NCI-H1694 treated with DMSO at 0.1 percent for 48 hours (cell line): ENCODE measurements at places on chromosomes 16 and 17.

DNA sequence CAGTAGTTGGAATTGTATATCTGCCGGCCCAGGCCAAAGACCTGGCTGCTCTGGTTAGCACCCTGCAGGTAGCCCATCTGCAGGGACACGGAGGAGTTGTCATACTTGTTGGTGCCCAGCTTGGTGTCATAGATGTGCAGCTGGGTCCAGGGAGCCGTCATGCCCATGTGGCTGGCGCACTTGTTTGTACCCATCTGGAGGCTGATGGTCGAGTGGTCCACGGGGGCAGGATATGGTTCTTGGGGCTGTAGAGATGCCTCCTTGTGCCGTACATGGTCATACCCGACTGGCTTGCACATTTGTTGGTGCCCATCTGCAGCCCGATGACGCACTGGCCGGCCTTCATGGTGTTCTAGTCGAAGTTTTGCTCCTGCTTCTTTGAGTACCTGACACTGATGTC is 6.0 kb downstream of the CDH3 start:
- no peak for DNase-seq

- DNase-seq, result no peak
These were observed 146.9 kb downstream of the HAPSTR1 start for GRCh38 chr16:9238346-9238745.

GRCh38 chr17:16301963-16302855 is 51.1 kb downstream of the CENPV start:
- no peak for DNase-seq

DNA sequence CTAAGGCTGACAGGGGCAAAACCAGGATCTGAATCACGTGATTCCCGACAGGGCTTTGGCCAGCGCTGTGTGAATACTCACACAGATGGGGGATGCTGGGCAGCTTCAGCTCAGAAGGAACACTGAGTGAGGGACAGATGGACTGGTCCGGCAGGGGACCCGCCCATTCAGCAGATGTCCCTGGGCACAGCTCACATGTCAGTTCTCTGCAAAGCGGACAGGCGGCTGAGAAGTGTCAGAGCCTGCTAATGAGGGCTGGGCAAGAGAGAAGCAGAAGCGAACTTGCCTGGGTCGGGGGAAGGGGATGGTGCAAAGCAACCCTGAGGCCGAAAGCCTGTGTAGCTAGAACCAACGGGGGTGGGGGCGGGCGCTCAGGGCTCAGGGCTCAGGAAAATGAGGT is 11.9 kb upstream of the GLIS2 start:
- no peak for DNase-seq

DNA sequence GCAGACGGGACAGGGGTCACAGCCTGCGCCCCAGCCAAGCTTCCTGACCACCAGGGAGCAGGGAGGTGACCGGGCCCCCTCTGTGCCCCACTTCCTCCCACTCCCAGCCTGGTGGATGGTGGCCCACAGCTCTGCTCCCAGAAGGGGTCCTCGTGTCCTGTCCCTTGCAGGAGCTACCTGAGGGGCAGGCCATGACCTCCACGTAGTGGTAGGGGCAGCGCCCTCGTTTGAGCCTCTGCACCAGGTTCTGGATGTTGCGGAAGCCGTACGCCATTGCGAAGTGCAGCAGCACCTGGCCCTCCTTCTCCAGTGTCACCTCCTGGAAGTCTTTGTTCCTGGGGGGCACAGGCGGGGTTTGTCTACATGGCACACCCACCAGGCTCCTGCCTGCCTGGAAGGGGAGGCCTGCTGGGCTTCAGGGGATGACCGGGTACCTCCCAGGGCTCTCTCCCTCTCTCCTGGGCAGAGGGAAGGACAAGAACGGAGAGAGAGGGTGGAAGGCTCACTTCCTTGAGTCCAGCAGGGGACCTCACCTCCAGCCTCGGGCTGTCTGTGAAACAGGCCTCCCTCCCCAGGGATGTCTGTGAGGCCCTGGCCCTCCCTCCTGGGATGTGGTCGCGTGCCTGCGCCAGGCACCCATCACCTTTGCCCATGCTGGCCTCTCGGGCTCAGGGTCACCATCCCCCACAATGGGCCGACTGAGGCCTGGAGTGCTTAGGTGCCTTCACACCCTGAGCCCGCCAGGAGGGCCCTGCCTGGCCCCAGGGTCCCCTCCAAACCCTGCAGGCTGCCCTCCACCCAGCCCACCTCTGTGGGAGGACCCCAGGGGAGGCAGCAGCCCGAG is 4.0 kb downstream of the HAGHL start:
- DNase-seq, result no peak

- no peak for DNase-seq
These were observed 11.3 kb upstream of the DNASE1 start for GRCh38 chr16:3643095-3643730.
